NCI-H1694 treated with DMSO at 0.1 percent for 48 hours (cell line): ENCODE measurements at places on chromosomes 2 and 18.
A peak's percentile ranks its signal among the peaks of the same experiment; 100 is the strongest.

DNA sequence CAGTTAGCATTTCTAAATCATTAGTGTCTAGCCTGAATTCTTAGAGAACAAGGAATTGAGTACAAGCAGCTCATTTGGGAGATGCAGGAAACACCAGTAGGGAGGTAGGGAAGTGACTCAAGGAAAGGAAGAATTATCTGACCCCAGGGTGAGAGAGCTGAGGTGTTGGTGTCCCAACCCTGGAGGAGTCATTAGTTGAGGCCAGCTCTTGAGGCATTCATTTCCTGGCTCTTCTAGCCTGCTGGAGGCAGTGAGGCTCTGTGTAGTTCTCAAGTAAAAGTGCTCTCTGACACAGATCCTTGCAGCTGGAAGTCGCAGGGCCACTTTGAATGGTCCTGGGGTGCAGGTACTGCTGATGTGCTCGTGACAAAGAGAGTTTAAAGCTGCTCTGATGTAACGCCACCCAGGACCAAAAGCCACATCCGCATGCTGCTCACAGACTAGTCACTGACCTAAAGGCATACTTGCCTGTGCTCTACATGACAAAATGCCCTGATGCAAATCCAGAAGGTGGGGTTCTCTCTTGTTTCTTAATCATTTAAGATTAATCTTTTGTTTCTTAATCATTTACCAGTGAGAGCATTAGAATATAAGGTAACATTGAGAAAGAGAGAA lies 299.5 kb upstream of the LYPD1 start:
- DNase-seq = no peak

GRCh38 chr2:135047300-135047699 lies at the start of gene MAP3K19:
Gene MAP3K19, minus strand, starts transcription at chr2:135047447. Its CDS starts 22,800 bp downstream, at chr2:135024647.
- DNase-seq = no peak

GRCh38 chr2:56580242-56580641 lies 396.5 kb downstream of the CCDC85A start:
- no peak for DNase-seq

DNA sequence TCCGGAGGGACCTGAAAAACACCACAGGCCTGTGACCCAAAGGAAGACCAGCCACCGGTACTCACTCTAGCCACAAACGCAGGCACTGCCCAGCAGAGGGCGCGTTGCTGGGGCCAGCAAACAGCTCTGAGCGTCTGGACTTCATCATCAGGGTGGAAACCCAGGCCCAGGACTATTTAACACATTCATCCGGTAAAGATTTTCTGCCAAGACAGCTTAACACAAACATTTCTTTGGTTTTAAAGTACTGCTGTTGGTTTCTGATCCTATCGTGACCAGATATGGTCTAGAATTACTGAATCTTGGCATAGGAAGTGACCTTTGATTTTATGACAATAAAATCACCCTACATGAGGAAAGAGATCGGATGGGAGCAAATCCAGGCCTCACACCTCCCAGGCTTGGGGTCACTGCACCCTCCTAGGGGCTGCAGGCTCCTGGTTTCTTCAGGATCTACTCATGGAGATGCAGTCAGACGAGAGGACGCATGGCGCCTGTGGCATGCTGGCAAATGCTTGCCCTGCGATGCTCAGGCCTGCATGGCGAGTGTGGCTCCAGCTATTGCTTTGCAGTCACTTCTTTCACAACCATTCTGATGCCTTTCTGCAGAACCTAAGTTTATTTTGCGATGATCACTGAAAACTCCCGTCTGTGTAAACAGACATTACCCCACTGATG lies 130.4 kb downstream of the COL4A4 start:
- no peak for DNase-seq

DNA sequence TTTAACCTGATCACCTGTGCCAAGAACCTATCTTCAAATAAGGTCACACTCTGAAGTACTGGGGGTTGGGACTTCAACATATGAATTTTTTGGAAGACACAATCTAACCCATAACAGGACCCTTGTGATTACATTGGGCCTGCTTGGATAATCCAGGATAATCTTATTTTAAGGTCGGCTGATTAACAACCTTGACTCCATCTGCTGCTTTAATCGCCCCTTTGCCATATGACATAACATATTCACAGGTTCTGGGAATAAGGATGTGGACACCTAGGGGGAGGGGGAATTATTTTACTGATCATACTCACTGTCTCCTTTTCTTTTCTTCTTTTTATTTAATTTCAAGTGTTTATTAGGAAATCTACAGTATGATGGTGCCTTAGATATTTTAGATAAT lies 34.8 kb downstream of the CDH20 start:
- DNase-seq = no peak

GRCh38 chr2:238425979-238426567 lies 654 bp upstream of the ASB1 start:
- peak; percentile 50 for DNase-seq

GRCh38 chr2:9984217-9984739 lies 32.8 kb downstream of the GRHL1 start:
- peak; percentile 58 for DNase-seq

GRCh38 chr18:79917853-79918614 lies 33.4 kb downstream of the SLC66A2 start:
- no peak for DNase-seq

DNA sequence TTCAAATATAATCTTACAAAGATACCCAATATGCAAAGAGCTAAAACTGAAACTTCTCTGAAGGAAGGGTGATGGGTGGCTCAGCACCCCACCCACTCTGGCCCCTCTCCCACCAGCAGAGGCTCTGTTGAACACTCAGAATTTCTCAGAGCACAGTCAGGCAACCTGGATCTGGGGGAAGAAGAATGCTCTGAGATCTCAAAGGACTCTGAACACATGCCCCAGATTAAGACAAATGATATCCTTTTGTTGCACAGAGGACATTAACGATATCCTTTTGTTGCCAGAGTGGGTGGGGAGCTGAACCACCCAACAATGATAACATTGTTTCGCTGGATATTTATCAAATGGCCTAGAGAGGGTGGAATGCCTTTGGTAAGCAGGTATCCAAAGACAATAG lies 104.8 kb downstream of the LBH start:
- DNase-seq = no peak

GRCh38 chr2:45789317-45789716 lies 137.8 kb downstream of the PRKCE start:
- DNase-seq = no peak

GRCh38 chr18:9244376-9244775 lies 90.2 kb upstream of the TWSG1 start:
- no peak for DNase-seq

- no peak for DNase-seq
Measured at GRCh38 chr2:118762290-118762689, 85.2 kb downstream of the EN1 start.

DNA sequence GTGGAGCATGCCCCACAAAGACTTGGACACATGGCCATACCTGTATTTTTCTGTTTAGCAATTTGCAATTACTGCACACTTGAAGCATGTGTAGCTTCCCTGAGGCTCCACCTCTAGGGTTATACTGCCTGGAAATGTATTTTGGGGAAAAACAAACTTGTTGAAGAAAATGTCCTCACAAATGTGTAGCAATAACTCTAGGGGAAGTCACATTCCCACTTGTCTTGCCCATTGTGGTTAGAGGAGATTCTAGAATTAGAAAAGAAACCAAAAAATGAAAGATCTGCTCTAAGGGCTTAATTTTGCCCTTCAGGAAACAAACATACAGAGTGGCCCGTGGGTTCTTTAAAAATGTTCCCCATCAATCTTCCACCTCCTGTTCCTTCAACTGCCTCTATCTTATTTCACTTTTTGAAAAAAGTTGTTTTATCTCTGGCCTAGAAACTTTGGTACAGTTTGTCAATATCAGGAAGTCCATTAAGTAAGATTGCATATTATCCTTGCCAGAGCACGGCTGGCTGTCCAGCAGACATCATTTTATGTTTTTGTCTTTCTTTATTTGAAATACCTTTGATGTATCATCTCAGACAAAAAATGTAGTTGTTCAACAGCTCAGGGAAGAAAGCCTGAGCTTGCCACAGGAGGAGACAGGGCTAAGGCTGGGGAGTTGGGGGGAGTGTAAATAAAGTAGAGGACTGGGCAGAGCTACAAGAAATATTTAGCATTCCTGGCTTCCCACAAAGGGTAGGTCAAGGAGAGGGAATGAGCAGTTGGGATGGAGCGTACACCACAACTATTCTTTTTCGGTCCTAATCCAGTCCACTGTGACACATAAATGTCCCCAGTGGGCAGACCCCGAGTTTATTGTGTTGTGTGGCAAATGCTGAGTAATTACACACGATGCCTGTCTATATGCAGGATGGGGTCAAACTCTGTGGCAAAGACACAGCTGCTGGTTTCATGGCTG lies 96.8 kb upstream of the CDC42EP3 start:
- no peak for DNase-seq

- DNase-seq = no peak
Measured at GRCh38 chr2:150631236-150631821, 143.9 kb upstream of the RND3 start.
